ENCODE measurements at places on chromosomes 1 and 21.

DNA sequence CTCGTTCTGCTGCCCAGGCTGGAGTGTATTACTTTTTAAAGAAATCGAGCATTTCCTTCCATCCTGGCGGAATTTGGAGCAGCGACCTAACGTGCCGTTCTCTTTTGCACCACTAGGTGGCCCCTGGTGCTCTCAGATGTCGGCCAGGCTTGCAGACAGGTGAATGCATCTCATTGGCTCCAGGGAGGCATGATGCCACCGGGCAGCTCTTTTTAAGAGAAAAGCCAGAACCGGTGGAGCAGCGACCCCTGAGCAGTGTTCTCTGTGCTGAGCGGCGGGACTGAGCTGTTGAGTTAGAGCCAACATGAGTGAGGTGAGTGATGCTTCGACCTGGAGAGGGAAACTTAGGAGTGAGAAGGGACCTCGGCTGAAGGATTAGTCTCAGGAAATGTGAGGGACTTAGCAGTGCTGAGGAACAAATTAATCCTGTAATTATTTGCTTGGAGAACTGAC is at the start of gene PCP4:
TSS of gene PCP4 (plus strand) at position 241 of the 453 bp plus-strand sequence. CDS start at position 305, 64 bp downstream.
- no peak for DNase-seq

DNA sequence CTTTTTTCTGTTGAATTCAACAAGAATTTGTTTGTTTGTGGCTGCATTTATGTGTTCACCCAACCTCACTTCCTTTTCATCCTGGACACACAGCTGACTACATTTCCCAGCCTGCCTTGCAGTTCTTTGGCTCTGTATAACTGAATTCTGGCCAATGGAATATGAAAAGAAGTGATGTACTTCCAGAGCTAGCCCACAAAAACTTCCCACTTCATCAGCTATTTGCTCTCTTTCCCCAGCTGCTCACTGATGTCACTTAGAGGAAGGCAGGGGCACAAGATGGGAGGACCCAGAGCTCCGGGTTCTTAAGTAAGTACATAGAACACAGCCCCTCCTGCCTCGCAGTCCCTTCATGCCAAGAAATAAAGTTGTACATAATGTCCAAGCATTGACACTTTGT is 235.0 kb upstream of the FGGY start:
- peak; percentile 84 for DNase-seq

DNA sequence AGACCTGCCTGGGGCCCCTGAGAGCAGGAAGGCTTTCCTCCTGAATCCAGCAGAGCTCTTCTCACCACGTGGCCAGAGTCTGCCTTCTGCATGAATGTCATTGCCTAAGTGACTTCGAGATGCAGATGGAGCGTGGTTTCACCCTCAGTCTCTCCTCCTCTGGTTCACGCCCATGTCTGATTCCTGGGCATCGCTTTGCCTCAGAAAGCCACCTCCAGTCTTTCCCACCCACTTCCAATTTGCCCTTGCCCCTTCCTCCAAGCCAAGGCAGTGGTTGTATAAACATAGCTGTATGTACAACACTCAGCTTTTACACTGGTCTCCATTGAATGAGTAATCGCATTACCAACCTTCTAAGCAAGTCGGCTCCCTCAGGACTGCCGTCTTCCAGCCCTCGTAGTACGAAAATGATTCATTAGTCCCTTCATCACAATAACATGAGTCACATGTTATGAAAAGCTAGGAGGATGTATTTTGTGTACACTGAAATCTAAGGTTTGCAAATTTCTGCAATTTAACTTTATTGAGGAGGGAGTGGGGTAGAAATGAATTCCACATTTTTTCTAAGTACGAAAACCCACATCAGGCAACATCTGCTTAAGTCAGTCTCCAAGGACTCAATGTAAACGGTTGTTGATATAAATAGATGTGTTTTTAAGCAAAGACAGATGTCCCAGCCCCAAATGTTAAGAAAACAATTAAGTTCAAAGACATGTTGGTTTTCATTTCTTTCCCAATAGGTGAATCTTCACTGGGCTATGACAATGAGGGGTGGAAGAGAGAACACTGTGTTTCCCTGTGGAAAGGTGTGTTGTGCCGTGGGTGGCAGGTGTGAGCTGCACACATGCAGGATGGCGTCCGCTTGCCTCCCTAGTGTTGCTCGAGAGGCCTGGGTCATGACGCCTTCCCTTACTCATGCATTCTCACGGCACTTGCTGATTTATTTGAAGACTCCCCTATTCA is 32.3 kb upstream of the ETS2 start:
- DNase-seq = peak; percentile 91

DNA sequence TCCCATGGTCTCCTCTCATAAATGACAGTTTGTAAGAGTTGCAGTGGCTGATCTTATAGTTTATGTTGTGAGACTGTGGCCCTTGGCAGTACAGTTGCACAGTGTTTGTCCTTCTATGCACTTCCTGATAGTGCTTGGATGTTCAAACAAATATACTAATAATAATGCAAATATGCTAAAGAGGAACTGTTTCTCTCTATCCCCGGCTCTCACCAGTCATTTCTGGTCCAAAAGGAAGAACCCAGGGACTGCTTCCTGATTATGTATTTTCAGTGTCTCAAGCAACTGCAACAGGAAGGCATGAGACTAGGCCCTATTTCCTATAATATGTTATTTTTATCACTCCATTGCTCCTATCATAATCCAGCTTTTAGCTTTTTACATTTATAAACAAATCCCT is 17.0 kb upstream of the SUCO start:
- no peak for DNase-seq

- no peak for DNase-seq
Observed at GRCh38 chr1:165882168-165882837, 54.9 kb downstream of the UCK2 start.

All from AG09319 (cell line).